ENCODE measurements at places on chromosomes 12 and 14.

DNA sequence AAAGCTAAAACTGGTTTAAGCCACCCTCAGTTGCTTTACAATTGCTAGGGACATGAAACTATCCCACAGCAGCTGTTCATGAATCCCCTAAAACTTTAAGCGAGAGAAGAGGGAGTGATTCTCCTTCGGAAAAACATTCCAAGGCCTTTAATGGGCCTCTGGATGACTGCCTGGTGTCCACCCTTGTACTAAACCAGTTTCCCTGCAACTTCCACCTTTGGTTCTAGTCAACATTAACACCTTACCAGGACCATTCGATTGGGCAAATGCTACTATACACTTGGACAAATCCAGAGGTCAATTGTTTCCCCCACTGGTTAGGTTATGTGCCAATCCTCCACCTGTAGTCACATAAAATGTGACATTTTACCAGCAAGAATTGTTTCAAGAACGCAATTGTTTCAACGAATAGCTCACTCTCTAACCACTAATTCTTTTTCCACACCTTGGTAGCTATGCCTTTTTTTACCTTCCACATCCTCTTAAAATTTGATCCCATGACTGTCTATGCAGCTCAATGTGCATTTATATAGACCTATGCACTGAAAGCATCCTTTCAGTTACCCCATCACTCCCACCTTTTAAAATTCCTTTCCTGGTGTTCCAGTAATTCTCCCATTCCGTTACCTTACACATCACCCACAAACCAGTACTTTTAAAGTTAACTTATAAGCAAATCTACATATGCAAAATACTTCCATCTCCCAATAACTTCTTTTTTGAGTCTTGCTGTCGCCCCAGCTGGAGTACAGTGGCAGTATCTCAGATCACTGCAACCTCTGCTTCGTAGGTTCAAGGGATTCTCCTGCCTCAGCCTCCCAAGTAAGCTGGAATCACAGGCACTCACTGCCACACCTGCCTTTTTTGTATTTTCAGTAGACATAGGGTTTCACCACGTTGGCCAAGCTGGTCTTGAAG, 3.6 kb downstream of the UBC start:
- no peak for DNase-seq

DNA sequence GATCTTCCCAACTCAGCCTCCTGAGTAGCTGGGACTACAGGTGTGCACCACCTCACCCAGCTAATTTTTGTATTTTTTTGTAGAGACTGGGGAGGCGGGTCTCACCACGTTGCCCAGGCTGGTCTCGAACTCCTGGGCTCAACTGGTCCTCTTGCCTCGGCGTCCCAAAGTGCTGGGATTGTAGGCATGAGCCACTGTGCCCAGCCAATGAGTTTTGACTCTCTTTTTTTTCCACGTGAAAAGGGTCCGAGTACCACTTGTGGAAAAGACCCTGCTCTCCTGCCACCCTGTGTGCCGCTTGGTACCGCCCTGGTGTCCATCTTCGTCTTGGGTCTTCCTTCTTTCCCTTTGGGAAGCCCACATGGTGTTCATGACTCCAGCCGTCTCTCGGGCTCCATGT, 17.6 kb downstream of the TEDC1 start:
- no peak for DNase-seq

DNA sequence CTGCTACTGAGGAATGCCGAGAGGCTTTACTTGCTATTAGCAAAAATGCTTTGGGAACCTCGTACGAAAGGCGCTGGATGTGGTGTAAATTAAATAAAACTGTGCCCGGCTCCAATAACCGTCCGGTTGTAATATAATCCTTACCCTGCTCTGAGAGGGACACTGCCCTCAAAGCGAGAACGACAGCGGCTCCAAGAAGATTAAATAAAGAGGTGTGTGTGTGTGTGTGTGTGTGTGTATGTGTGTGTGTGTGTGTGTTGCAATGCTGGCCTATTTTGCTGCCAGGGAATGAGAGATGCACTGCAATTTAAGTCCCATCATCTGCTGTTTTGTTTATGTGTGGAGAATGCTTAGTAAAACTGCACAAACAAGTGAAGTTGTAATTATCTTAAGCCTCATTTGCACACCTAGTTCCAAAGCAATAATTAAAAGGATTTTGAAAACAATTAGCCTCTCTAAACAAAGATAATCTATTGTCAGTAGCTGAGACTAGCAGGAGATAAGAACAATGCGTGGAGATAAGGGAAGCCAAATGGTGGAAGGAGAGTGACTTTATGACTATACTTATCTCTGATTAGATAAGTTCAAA, 1.2 kb upstream of the SIX1 start:
- DNase-seq, result no peak

- no peak for DNase-seq
These were observed 818.1 kb upstream of the TMEM132C start for GRCh38 chr12:127448906-127449305.

GRCh38 chr14:36442824-36443241, 77.2 kb downstream of the NKX2-1 start:
- no peak for DNase-seq

DNA sequence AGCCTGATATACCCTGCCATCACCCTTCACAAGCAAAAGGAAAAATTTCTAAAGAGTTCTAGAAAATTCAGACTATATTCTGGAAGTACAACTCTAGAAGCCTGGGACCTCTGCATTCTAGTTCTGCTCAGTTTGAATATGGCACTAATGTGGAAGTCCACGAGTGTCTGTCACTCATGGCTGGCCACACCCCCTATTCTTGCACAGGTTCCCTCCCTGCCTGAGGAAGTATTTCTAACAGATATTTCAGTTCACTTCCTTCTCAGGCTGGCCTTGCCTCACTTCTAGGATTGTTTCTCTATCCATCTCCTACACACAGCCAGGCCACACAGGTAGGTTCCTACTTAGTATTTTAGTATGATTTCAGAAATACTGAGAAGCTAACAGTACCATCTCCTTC, 67.4 kb downstream of the PHLDA1 start:
- DNase-seq, result no peak

Measured in AG08396 (cell line).